Fibroblast of lung (primary cell): ENCODE measurements at places on chromosomes 5 and 9.

GRCh38 chr5:61270510-61271165 is 61.4 kb upstream of the ZSWIM6 start:
- H3K4me3 ChIP-seq = no peak overlapping the region
- H3K4me1 ChIP-seq = peaks cover 11% of the 10 kb centered on the region
- no peaks in the 10 kb centered on the region for H3K36me3 ChIP-seq
- no peak for DNase-seq
- no peaks in the 10 kb centered on the region for H3K27me3 ChIP-seq

DNA sequence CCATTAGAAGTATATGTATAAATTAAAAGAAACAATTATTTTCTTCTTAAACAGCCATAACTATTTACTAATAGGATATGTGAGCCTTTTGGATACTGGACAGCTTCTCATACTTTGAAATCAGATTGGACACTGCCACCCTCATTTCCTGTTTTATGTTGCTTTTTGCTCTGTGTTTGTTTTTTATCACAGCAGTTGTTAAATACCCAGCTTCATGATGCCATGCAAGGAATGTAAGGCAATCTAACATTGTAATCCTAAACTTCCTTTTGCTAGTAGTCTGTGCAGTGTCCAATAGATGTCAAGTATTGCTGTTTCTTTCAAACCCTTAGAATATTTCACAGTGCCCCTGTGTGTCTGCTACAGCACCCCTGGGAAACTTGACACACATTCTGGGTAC is 56.2 kb downstream of the CNTLN start:
- H3K27me3 ChIP-seq = no peaks in the 10 kb centered on the region
- no peaks in the 10 kb centered on the region for H3K4me1 ChIP-seq
- H3K36me3 ChIP-seq = no peaks in the 10 kb centered on the region

- H3K27me3 ChIP-seq = no peaks in the 10 kb centered on the region
- no peak overlapping the region for H3K4me3 ChIP-seq
Measured at GRCh38 chr9:70061776-70062175, 18.1 kb downstream of the MAMDC2 start.

DNA sequence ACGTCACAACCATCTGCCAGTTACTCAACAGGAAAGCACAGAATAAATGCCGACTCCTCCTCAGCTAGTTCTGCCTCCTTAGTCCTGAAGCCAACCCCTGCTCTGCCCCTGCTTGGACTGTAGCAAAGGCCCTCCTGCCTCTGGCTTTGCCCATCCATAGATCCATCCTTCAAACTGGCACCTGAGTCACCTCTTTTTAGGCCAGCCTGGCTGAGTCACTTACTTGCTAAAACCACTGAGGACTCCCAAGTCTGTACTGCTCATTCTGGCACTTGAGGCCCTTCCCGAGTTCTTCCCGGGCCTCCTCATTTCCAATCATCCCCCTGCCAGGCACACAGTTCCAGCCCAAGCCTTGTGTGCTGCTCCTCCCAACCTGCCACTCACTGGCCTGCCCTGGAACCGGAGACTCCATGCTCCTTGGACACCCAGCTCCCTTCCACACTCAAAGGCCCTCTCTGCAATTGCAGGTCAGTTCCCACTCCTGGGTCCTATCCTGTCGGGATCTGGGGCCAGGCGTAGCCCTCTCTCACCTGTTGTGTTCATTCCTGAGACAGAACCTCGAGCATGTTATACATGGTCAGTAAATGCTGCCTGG is 220.1 kb downstream of the DAB2IP start:
- H3K36me3 ChIP-seq = no peaks in the 10 kb centered on the region
- no peaks in the 10 kb centered on the region for H3K4me1 ChIP-seq
- no peak overlapping the region for H3K4me3 ChIP-seq
- H3K27ac ChIP-seq = no peak overlapping the region
- no peak for DNase-seq

DNA sequence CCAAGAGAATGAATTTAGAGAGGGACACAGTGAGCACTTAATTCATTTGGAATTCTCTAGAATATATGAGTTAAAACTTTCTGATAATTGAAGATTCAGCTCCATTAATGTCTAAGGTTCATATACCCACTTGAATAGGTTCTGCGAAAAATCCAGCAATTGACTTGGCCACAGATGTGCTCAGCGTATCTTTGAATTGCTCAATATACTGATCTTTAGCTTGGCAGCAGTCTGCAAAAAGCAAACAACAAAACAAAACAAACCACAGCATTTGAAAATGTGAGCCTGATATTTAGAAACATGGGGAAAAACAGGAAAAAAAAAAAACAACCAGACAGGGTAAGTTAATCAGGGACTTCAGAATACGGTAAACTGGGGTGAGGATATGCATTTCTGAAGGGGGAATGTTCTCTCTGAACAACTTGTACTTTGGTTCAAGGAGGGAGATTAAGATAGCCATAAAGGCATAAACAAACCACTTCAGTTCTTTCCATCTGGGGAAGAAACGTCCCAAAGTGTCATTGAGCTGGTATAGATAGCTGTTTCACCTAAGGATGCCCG is 21.4 kb downstream of the AGXT2 start:
- H3K4me3 ChIP-seq = no peak overlapping the region
- H3K4me1 ChIP-seq = no peaks in the 10 kb centered on the region
- no peaks in the 10 kb centered on the region for H3K36me3 ChIP-seq
- peak; percentile 39 for DNase-seq
- H3K27ac ChIP-seq = no peak overlapping the region

- H3K36me3 ChIP-seq = no peaks in the 10 kb centered on the region
- peaks cover 7% of the 10 kb centered on the region for H3K4me1 ChIP-seq
- H3K4me3 ChIP-seq = no peak overlapping the region
- H3K27me3 ChIP-seq = no peaks in the 10 kb centered on the region
- DNase-seq = peak; percentile 94
- H3K27ac ChIP-seq = peak overlapping the region; percentile 39
Measured at GRCh38 chr5:35919191-35919590, 19.2 kb downstream of the CAPSL start.

- H3K4me1 ChIP-seq = peaks cover 2% of the 10 kb centered on the region
- H3K27me3 ChIP-seq = peaks cover 15% of the 10 kb centered on the region
- H3K36me3 ChIP-seq = no peaks in the 10 kb centered on the region
- H3K27ac ChIP-seq = peak overlapping the region; percentile 69
Measured at GRCh38 chr9:134066913-134067851, 644 bp downstream of the BRD3 start.

DNA sequence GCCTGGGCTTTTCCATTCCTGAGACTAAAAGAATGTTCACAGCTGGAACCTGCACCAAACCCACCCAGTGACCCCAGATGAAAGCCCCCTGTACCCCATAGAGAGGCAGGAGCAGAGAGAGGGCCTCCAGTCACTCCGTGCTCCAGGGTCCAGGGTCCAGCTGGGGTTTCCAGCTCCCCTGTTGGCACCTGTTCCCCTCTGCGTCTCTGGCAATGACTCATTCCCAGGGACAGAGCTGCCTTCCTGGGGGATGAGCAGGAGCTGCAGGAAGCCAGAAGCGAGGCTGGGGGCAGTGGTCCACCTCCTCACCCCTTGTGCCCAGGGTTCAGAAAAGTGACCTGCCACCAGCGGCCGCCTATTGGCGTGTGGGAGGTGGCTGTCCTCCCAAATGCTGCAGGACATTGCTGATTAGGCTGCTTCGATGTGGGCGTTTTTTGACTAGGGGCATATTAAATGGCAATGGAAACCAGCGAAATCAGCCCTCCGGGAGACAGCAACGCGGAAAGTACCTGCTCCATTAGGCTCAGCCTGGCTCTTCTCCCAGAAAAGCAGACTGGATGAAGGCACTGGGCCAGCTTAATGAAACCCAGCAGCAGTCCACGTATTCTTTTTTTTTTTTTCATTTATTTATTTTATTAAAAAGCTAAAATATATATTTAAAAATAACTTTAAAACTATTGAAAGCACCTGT is 97.4 kb downstream of the DAP start:
- DNase-seq = peak; percentile 41
- no peaks in the 10 kb centered on the region for H3K4me1 ChIP-seq
- no peaks in the 10 kb centered on the region for H3K27me3 ChIP-seq
- H3K27ac ChIP-seq = no peak overlapping the region
- H3K4me3 ChIP-seq = no peak overlapping the region
- H3K36me3 ChIP-seq = no peaks in the 10 kb centered on the region

DNA sequence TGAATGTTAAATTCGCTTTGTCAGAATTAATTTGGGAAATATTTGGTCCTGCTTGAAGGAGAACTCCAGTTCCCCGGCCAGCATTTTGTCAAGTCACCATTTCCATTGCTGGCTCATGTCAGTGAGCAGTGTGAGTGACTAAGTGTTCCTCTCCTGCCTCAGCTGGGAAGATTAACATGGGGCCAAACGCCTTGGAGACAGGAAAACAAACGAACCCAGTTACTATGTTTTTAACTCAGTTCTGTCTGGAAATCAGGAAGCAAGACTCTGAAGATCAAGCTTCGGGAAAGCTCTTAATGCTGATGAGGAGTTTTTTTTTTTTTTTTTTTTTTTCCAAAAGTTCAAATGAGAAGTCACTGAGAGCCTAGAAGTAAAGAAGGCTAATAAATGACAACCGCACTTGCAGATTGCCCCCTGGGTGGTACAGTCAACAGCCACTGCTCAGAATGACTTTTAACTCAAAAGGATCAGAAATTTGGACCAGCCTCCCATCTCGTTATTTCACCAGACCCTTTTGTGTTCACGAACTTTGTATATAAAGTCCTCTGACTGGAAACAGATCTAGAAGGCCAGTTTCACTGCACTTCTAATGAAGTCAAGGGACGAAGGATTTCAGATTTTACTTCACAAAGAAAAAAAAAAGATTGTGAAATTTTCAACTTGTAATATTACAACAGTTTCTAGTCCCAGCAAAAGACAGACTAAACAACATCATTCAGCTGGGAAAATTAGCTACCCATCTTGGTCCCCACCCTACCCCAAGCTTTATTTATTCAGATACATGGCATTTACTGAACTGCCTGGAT is 121.3 kb downstream of the LHFPL2 start:
- H3K36me3 ChIP-seq = no peaks in the 10 kb centered on the region
- peaks cover 32% of the 10 kb centered on the region for H3K4me1 ChIP-seq
- H3K4me3 ChIP-seq = no peak overlapping the region
- no peaks in the 10 kb centered on the region for H3K27me3 ChIP-seq
- peak overlapping the region; percentile 86 for H3K27ac ChIP-seq

GRCh38 chr5:148833122-148833521 is 6.7 kb downstream of the ADRB2 start:
- H3K4me1 ChIP-seq = no peaks in the 10 kb centered on the region
- H3K27me3 ChIP-seq = no peaks in the 10 kb centered on the region
- H3K36me3 ChIP-seq = no peaks in the 10 kb centered on the region
- no peak overlapping the region for H3K4me3 ChIP-seq
- DNase-seq = no peak
- no peak overlapping the region for H3K27ac ChIP-seq

DNA sequence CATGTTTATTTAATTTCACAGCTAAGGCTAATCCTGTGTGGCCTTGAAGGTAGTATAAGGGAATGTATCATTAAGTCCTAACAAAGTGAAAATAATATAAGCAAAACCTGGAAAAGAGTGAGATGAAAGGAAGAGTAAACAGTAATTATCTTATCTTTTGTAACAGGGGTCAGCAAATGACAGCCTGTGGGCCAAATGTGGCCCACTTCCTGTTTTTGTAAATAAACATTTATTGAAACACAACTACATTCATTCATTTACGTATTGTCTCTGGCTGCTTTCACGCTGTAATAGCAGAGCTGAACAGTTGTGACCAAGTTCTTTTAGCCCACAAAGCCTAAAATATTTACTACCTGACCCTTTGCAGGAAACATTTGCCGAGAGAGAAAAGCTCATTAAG is 78.4 kb upstream of the HTR4 start:
- H3K36me3 ChIP-seq = no peaks in the 10 kb centered on the region
- H3K27me3 ChIP-seq = no peaks in the 10 kb centered on the region
- no peak overlapping the region for H3K27ac ChIP-seq
- no peak for DNase-seq
- H3K4me1 ChIP-seq = peaks cover 3% of the 10 kb centered on the region

DNA sequence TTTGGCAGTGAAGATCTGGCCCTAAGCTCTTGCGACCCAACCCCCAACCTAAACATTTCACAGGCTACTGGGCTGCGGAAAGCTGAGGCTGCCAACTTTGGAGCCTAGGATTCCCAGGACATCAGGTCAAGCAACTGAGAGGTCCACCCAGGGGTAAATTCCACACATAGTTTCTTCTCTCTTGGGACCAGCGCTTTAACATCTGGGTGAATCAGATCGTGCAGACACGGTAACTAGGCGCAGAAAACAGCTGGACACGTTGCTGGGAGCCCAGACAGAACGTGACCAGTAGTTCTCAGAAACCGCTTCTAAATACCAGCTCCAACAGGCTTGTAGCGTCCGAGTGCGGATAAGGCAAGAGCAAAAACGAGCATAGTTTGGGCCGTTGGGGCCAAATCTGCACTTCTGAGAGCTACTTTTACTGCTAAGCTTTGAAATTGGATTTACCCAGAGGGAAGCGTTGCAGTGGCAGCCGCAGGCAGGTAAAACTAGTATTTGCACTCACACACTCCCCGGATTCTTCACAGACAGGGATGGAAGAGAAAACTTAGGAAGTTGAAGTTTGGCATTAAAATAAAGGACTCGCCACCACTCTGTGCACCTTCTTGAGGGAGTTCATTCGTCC is 11.8 kb downstream of the ITGA1 start:
- peak overlapping the region; percentile 72 for H3K4me3 ChIP-seq
- H3K27me3 ChIP-seq = no peaks in the 10 kb centered on the region
- DNase-seq = peak; percentile 61
- no peaks in the 10 kb centered on the region for H3K36me3 ChIP-seq

DNA sequence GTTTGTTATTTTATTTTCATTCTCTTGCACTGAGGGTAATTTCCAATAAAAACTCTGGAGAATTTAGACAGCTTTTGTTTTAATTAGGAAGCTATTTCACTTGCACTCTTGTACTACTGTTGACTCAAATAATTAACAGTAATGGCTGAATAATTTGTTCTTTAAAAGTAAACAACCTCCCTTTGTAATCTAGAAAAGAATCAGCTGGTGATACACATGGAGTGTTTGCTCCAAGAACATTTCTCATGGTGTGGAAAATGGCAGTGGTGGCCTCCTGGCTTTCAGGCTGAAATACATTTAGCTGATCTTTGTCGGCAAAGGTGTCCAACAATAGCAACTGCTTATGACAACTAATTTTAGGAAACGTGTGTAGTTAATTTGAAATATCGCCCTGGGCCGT is 129.4 kb downstream of the C9orf152 start:
- peak overlapping the region; percentile 28 for H3K27ac ChIP-seq
- no peak for DNase-seq
- H3K27me3 ChIP-seq = no peaks in the 10 kb centered on the region
- no peaks in the 10 kb centered on the region for H3K36me3 ChIP-seq
- H3K4me1 ChIP-seq = peaks cover 26% of the 10 kb centered on the region

- peak; percentile 56 for DNase-seq
- no peaks in the 10 kb centered on the region for H3K36me3 ChIP-seq
- no peaks in the 10 kb centered on the region for H3K27me3 ChIP-seq
- H3K4me1 ChIP-seq = peaks cover 2% of the 10 kb centered on the region
Measured at GRCh38 chr5:82639393-82640144, 361.4 kb upstream of the RPS23 start.

DNA sequence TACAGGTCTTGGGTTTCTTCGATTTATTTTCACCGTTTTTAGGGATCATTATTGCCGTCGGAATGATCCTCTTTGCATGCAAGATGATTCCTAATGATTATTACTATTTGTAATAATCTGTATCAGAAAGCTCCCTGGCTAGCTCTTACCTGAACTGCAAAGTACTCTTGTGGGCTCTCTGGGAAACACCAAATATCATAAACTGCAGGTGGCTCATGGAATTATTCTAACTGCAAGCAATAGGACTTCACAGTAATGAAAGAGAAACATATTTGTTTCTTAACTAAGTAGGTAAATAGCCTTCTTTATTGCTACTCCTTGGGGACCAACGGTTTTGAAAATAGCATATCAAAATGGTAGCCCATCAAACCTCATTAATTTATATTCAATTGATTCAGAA is 219.4 kb downstream of the NFIB start:
- no peaks in the 10 kb centered on the region for H3K36me3 ChIP-seq
- H3K27me3 ChIP-seq = no peaks in the 10 kb centered on the region
- no peak for DNase-seq
- peaks cover 16% of the 10 kb centered on the region for H3K4me1 ChIP-seq
- H3K4me3 ChIP-seq = no peak overlapping the region

GRCh38 chr9:119639287-119639955 is 270.2 kb upstream of the BRINP1 start:
- H3K4me3 ChIP-seq = no peak overlapping the region
- no peaks in the 10 kb centered on the region for H3K4me1 ChIP-seq
- no peaks in the 10 kb centered on the region for H3K27me3 ChIP-seq
